Keratinocyte (primary cell): ENCODE measurements at places on chromosomes 7 and 10. TPM values are rescaled to one million over a fixed set of nuclear protein-coding genes. Genes with fewer than 3 reads are reported as not detected.

- no peaks in the 10 kb centered on the region for H3K4me1 ChIP-seq
- no peaks in the 10 kb centered on the region for H3K36me3 ChIP-seq
- H3K27ac ChIP-seq, result no peak overlapping the region
- no peak for DNase-seq
- no peak overlapping the region for H3K4me3 ChIP-seq
Measured at GRCh38 chr10:88457660-88458059, 125.5 kb downstream of the RNLS start.

- H3K36me3 ChIP-seq, result no peaks in the 10 kb centered on the region
- no peak overlapping the region for H3K27ac ChIP-seq
- H3K27me3 ChIP-seq, result no peaks in the 10 kb centered on the region
Measured at GRCh38 chr7:147861058-147861716, 729.4 kb upstream of the C7orf33 start.

DNA sequence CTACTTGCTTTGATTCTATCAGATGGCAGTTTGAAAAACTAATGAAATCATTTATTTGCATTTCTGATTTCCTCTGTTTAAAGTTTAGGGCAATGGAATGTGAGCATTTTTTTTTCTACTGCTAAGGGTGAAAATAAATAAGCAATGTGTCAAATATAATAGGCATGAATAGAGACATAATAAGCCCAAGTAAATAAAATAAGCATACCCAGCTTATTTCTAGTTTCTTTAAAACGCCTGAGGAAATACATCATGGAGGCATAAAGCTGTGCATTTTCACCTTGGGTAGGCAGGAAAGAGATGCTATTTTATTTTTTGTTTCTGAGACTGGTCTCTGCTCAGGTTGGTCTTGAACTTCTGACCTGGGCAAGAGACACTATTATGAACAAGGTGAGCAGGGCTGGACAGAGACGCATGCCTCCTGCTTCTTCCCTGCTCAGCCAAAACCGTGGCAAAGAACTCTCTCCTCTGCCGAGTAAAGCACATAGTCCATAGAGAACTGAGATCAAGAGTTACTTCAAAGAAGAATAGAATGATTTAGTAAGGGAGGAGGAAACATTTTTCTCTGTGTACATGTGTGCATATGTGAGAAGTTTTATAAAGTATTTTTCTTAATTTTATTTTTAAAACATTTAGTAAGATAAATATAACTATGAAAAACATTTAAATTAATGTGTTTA is 138.1 kb downstream of the GNAI1 start:
- H3K27ac ChIP-seq, result peak overlapping the region; percentile 49
- no peak overlapping the region for H3K4me3 ChIP-seq
- H3K36me3 ChIP-seq, result no peaks in the 10 kb centered on the region
- DNase-seq, result no peak
- peaks cover 28% of the 10 kb centered on the region for H3K4me1 ChIP-seq

DNA sequence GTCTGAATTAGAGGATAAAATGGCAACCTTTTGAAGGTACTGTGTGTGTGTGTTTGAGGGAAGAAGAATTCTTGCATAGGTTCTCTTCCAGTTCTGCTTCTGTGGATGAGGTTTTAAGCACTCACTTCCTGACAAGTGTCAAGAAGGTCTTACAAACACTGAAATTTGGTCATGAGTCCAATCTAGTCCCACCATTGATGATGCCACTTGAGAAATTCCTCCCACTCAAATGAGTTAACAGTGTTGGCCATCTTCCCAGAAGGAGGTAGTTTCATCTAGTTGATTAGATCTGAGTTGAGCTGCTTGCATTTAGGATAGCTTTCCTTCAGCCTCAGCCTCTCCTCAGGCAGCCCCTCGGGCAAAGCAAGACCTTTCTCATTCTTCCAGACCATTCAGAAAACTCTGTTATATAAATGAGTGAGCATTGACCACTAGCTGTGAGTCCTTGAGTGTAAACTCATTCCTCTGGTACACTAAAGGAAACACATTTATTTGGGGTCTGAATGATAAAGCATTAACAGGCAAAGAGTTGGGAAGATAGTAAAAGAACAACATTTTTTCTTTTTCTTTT is 189.5 kb downstream of the TRIL start:
- H3K36me3 ChIP-seq, result no peaks in the 10 kb centered on the region
- no peak overlapping the region for H3K27ac ChIP-seq
- H3K27me3 ChIP-seq, result no peaks in the 10 kb centered on the region
- no peak overlapping the region for H3K4me3 ChIP-seq

DNA sequence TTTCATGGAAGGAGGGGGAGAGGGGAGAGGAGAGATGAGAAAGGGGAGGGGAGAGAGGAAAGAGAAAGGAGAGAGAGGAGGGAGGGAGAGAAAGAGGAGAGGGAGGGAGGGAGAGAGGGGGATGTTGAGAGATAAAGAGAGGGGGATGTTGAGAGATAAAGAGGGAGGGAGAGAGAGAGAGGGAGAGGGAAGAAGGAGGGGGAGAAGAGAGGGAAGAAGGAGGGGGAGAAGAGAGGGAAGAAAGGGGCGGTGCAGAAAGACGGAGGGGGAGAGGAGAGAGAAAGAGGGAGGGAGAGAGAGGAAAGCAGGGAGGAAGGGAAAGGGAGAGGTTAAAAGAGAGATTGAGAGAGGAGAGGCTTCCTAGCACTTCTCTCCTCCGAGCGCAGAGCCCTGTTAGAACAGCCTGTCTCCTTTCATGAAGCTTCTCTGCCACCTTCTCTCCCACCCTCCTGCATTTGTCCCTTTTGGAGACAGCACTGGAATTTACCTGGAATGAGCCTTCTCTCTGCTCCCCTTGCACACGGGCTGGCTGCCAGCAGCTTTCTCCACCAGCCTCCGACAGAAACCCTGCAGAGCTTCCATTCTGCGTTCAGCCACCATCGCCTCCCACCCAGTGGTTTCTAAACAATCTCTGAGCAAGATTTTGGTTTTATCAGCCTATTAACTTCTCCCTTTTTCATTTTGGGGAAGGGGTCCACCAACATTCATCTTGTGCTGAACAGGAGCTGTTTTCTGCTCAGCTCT is 74.0 kb upstream of the CARD11 start:
- H3K27me3 ChIP-seq, result peaks cover 2% of the 10 kb centered on the region
- no peaks in the 10 kb centered on the region for H3K36me3 ChIP-seq
- no peak overlapping the region for H3K27ac ChIP-seq
- no peak overlapping the region for H3K4me3 ChIP-seq
- DNase-seq, result no peak

- no peaks in the 10 kb centered on the region for H3K36me3 ChIP-seq
- no peaks in the 10 kb centered on the region for H3K27me3 ChIP-seq
- H3K4me1 ChIP-seq, result no peaks in the 10 kb centered on the region
- H3K27ac ChIP-seq, result no peak overlapping the region
Measured at GRCh38 chr7:115724400-115725056, 306.0 kb downstream of the TFEC start.

DNA sequence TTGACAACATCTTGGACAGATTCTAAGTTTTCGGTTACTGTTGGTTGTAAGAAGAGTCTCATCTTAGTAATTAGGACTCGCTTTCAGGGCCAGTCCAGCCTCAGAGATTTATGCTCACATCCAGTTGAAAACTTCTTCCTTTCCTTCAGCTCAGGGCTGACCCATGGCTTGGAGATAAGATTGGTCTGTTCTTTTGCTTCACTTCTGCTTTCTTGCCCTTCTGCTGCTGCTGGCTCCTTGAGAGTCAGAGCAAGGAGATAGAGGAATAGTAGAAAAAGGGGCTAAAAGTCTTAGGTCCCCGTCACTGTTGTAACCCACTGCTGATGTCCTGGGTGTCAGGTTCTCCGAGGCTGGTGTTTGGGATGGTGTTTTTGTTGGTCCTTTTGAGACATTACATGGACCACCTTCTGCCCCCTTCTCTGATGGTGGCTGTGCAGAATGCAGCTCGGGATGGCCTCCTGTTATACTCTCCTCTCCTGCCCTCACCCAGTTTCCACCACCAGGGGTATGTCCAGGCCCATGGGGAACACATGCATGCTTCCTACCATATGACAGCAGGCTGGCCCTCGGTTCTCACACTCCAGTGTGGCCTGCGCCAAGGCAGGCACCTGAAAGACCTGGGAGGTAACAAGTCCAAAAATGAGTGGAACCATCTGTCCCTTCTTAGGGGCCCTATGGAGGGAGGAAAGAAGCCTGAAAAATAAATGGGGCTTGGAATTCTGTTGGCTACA is 67.8 kb upstream of the PCBD1 start:
- no peak overlapping the region for H3K27ac ChIP-seq
- H3K27me3 ChIP-seq, result peaks cover 8% of the 10 kb centered on the region
- H3K4me3 ChIP-seq, result no peak overlapping the region
- no peaks in the 10 kb centered on the region for H3K4me1 ChIP-seq
- no peak for DNase-seq
- H3K36me3 ChIP-seq, result no peaks in the 10 kb centered on the region

DNA sequence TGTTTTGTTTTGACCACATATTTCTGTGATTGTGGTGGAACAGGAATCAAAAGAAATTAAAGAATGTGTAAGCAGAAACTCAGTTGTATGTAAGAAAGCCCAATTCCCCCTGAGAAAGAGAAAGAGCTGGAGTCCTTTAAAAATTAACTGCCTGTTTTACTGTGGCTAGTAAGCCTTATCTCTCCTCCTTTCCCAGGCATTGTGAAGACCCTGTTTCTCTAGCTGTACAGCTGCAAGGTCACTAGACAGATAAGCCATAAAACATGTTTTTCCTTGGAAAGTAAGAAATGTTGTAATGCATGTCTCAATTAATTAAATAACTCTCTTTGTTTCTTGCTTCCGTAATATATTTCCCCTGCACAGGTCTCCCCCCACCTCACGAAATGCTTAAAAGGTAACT is 53.5 kb downstream of the OR13A1 start:
- no peak overlapping the region for H3K4me3 ChIP-seq
- no peak overlapping the region for H3K27ac ChIP-seq
- H3K27me3 ChIP-seq, result no peaks in the 10 kb centered on the region
- no peaks in the 10 kb centered on the region for H3K4me1 ChIP-seq
- H3K36me3 ChIP-seq, result no peaks in the 10 kb centered on the region

DNA sequence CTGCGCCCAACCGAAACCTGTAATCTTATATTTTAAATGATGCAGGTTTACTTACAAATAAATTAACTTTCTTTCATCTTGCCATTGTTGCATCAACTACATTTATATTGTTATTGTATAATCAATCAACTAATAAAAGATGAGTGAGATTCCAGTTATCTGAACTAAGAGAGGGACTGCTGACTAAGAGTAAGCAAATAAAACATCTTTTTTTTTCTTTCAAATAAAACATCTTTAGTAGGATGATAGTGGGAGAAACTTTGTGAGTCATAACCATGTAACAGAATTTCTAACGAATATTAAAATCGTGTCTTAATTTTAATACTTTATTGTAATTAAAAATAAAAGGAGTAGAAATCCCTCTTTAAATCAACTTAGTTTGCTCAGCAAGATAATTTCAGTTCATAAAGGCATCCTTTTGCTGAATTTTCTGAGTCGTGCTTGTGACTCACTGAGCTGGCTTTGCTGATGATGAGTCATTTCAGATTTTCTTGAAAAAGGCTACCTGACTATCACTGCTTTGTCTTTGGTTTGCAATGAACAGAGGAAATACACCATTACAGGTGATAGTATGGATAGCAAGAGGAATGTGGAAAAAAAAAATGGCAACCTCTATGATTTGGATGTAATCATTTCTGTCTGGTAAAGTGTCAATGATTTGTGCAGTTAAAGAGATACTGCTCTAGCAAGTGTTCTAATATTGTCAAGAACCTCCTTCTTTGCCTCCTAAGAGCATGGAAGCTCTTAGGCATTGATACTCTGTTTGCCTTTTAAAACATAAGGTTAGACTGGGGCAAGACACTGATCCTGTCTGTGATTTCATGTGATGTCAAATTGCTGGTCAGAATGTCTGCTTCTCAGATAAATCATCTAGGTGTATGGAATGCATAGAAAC is 119.5 kb downstream of the GPR158 start:
- H3K4me1 ChIP-seq, result no peaks in the 10 kb centered on the region
- H3K27me3 ChIP-seq, result no peaks in the 10 kb centered on the region
- H3K4me3 ChIP-seq, result no peak overlapping the region
- no peaks in the 10 kb centered on the region for H3K36me3 ChIP-seq

DNA sequence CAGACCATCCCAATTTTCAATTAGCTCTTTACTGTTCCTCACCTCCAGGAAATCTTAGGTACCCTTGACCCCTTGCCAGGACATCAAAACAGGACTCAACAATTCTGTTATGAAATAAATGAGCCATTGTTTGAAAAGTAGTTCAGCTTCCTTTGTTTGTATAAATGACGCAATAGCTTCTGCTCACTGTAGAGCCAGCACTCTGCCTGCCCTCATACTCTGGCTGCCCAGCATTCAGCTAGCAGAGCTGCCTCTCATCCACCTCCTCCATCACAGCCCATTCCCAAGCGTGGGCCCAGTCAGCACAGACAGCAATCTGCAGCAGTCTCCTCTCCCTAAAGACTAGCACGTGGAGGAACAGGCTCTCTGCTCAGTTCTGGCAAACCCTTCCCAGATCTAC is 478.6 kb downstream of the GRID1 start:
- no peaks in the 10 kb centered on the region for H3K36me3 ChIP-seq
- no peak overlapping the region for H3K4me3 ChIP-seq
- no peaks in the 10 kb centered on the region for H3K4me1 ChIP-seq

DNA sequence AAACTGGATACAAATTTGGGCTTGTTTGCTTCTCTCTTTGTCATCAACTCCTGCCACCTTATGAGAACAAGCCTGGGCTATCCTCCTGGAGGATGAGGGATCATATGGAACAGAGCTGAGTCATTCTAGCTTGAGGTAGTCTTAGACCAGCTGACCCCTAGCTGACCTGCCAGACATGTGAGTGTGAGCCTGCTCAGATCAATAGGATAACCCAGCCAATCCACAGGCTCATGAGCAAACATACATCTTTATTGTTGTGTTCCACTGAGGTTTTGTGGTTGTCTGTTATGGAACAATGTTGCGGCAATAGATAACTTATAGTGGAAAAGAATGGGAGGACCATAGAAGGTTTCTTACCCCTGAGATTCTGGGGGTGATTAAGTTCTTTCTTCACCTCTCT is 54.5 kb upstream of the FAM180A start:
- no peak overlapping the region for H3K27ac ChIP-seq
- H3K27me3 ChIP-seq, result no peaks in the 10 kb centered on the region
- peaks cover 5% of the 10 kb centered on the region for H3K4me1 ChIP-seq

DNA sequence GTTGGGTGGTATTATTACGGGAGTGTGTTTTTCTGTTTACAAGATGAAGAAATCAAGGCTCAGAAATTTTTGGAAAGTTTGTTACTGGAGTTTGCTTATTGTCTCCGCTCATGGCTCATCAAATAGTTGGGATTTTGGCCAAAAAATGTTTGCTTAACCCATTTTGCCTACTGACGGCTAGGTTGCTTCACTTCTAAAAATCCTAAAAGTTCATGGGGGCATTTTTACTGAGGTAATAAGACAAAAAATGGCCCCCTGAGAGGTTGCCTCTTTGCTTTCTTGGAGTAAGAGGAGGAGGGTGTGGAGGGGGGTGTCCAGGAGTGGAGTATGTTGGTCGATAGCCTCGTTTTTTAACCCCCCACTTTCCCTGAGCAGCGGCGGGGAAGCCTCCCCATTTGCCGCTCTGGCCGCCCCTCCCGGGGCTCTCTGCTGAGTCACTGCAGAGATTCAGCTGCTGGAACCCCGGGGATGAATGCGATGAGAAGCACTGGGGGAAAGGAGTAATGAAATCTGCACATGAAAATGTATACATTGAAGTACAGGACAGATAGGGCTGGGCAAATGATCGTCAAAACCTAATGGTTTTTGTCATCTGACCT is 1.5 kb downstream of the MEST start:
- no peak for DNase-seq
- H3K4me1 ChIP-seq, result peaks cover 3% of the 10 kb centered on the region
- H3K27ac ChIP-seq, result no peak overlapping the region

- H3K27ac ChIP-seq, result no peak overlapping the region
- no peak for DNase-seq
- H3K4me3 ChIP-seq, result no peak overlapping the region
- H3K36me3 ChIP-seq, result no peaks in the 10 kb centered on the region
- H3K4me1 ChIP-seq, result peaks cover 6% of the 10 kb centered on the region
- H3K27me3 ChIP-seq, result no peaks in the 10 kb centered on the region
Measured at GRCh38 chr7:26051021-26051420, 101.0 kb upstream of the NFE2L3 start.

RGR gene
- not detected in 3 replicates for polyA plus RNA-seq

BCCIP gene
- 41.9 to 102 TPM (median 76.1 TPM) in 3 replicates for polyA plus RNA-seq

CPA4 gene
- polyA plus RNA-seq, result 248 to 423 TPM (median 276 TPM) in 3 replicates
